LHCN-M2 (cell line): ENCODE measurements at places on chromosomes 6 and 20. TPM values are rescaled to one million over a fixed set of nuclear protein-coding genes. Genes with fewer than 3 reads are reported as not detected.

Gene GJA10
- total RNA-seq: not detected in 2 replicates

Gene IPCEF1
- not detected in 2 replicates for total RNA-seq

DNA sequence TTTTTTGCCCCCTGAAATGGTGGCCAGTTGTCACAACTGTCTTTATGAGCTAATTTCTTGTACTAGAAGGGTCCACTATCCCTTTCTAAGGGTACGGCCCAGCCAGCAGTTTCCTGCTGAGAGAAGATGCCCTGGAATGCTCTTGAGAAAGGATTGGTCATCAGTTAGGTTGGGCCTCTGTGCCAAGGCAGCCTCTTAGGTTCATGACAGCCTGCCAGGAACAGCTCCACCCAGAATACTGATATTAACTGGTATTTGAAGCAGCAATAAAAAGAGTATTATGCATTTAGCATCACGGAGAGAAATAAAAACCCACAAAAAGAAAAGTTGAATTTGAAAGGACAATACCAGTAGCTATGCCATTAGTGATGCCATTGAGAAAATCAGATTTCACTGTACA, 9.0 kb upstream of the HINT3 start:
- DNase-seq: peak; percentile 45

DNA sequence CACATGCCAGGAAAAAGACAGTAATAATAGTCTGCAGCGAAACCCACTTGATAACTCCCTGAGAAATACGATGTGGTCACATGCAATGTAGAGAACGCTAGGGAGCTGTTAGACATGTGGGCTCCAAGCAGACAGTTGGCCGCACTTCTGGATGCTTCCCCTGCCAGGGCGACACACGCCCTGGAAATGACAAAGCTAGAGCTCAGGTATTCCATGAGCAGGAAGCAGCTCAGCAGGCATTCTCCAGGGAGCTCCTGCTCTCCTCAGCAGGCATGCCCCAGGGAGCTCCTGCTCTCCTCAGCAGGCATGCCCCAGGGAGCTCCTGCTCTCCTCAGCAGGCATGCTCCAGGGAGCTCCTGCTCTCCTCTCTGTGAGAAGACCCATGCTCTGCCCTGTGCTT, 52.4 kb upstream of the NXT1 start:
- no peak for DNase-seq

Gene NHLRC1
- 1.5 and 3.3 TPM in 2 replicates for total RNA-seq

DNA sequence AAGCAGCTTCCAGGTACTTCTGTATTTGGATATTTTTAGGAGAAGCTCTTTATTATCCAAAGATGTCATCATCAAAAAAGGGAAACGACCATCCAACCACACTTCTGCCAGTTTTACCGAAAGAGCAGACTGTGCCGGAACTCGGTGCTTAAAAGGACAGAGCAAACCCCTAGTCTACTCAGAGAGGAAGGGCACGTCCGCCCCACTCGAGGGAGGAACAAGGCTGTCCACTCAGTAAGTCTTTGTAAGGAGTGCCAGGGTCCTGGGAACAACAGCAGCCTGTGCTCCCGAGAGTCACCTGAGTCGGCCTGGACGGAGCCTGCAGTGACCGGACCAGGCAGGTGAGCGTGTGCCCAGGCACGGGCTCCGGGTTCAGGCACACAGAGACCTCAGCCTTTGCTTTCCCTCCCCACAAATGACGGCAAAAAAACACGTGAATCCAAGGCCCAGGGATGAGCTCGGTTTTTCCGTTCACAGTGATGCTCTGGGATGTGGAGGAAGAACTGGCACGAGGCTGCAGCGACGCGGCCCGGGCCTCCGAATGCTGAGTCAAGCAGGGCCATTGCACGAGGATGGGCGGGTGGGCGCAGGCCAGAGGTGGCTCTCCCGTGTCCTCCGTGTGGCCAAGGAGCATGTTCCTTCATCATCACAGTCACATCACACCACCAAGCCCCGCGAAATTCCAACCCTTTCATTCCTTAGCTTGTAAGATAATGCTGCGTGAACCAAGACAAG, 17.4 kb upstream of the SLCO4A1 start:
- no peak for DNase-seq

DNA sequence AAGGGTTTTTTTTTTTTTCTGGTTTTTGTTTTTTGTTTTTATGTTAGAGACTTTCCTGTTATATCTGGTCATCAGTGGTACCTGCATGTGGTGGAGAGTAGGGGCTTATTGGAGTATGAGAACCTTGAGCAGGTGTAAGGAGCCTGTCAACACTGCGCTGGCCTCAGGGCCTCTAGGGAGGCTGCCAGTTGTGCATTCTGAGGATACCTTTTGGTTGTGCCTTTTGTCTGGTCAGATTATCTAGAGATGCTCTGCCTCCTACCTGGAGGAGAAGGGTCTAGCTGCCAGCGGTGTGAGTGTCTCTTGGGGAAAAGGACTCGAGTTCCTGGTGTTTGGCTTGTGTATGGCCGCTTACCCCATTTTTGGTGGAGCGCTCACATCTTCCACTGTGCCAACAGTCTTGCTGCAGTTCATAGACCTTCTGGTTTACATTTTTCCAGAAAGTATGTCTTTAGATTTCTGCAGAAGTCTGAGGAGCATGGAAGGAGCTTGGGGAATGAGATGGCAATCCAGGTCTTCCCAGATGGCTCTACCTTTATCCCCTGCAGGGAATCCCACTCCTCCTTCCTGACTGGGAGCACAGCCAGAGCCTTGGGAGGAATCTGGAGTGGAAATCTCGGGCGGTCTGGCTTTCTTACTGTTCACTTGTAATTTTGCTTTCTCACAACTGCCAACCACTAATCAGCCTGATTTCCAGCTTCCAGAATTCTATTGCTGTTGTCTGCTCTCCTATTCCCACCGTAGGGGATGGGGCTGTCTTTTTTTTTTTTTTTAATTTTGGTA, 49.9 kb downstream of the PTPN1 start:
- DNase-seq: no peak

- DNase-seq: no peak
These were observed 45.6 kb downstream of the FOXO3 start for GRCh38 chr6:108606250-108606690.

Gene MMUT
- total RNA-seq: 10.0 and 13.9 TPM in 2 replicates

Gene MDFI
- 0.23 TPM in 1 of 2 replicates, not detected in the other for total RNA-seq

DNA sequence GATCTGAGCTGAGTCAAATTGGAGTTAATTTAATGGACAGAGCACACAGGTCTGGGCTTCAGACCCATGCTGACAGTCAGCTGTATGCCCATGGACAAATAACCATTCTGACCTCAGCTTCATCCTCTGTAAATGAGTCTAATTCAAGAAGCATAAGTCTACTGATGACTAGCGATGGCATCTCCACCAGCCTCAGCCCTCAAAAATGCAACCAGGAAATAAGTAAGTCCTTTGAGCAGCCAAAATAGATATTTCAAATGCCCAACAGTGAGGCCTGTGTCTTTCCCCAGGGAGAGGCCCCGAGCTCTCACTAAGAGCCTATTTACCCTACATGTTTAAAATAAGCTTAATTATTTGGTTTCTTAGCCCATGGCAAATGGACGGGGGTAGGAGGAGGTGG, 114.2 kb upstream of the MTHFD1L start:
- DNase-seq: no peak

Gene ELOVL2
- total RNA-seq: 0.06 TPM in 1 of 2 replicates, not detected in the other

DNA sequence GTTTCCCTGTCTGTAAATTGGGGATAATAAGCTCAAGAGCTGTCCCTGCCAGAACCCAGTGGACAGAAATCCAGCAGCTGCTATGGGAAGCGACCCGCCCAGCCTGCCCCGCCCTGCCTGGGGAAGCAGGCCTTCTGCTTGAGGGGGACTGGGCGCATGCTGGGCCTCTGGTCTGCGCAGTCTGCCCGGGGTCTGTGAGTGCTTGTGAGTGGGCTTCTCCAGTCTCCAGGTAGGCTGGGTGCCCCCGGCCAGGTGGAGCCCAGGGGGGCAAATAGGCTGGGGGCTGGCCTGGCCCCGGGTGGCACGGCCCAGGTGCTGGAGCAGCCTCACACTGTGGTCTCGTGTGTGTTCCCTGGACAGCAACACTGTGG, 648 bp upstream of the RBBP8NL start:
- DNase-seq: no peak

Gene HLA-DMB
- 0.38 TPM in 1 of 2 replicates, not detected in the other for total RNA-seq

DNA sequence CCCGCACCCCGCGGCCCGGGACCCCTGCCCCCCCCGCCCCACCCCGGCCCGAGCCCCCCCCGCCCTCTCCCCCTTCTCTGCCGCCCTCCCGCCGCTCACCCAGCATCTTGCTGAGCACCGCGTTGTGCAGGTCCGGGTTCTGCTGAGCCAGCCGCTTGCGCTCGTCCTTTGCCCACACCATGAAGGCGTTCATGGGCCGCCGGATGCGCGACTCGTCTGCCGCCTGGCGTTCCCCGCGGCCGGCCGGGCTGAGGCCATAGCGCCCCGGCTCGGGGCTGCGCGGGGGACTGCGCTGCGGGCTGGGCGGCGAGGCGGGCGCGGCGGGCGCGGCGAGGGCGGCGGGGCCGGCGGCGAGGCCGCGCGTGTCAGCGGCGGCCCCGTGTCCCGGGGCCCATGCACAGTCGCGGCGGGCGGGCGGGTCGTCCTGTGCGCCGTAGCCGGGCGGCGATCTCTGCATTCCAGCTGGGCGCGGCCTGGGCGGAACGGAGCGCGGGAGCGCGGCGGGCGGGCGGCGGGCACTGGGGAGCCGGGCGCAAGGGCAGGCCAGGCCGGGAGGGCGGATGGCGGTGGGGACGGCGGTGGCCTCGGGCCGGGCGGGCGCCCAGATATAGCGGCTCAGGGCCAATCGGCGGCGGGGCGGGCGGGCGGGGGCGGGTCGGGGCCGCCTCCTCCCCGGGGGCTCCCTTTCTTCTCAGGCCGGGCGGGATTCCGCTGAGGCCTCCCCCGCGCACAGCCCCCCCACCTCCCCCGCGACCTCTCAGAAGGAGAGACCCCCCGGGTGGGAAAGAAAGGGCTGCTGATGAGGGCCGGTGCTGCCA, at the start of gene SOX18:
SOX18 (minus strand) TSS at position 580 of the 818 bp plus-strand sequence; CDS start at position 457, 123 bp downstream.
- DNase-seq: no peak

Gene RUNX2
- total RNA-seq: 23.5 and 27.7 TPM in 2 replicates

GRCh38 chr6:114218437-114219340, 124.1 kb downstream of the HS3ST5 start:
- peak; percentile 68 for DNase-seq

DNA sequence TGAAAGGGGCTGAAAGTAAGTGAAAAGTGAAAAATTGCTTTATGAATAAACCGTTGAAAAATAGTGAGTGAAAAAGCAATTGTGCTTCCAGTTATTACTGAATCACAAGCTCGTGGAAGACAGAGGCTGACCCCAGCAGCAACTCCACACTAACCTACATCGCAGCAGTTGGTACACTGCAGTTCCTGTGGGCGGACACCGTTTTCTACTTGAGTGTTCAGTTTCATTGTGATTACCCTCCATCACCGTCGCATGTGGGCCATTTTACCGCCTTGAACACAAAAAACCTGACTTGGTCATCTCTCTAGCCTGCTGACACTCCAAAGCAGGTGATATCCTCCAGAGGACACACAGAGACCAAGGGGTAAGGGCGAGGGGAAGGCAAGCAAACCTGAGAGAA, 28.4 kb downstream of the PRDM1 start:
- DNase-seq: no peak

- DNase-seq: no peak
These were observed 32.1 kb downstream of the C20orf173 start for GRCh38 chr20:35497320-35497719.

DNA sequence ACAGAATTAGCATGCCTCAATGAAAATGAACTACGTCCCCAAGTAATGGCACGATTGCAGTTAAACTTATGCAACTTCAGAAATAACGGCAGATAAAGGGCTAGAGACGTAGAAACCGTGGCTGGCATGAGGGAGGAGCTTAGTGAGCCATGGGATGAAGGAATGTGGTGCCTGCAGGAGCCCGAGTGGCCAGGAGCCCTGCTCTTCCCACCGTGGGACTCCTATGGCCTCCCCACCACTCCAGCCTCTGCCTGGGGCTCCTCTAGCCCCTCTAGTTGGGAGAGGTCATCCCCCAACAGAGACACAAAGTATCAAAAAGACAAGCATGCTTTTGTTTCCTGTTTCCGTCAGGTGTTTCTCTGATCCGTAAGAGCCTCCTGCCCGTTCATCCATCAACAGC, 75.1 kb upstream of the BHLHE23 start:
- no peak for DNase-seq

Gene PNLDC1
- total RNA-seq: not detected in 2 replicates

Gene MYCT1
- 0.19 TPM in 1 of 2 replicates, not detected in the other for total RNA-seq

Gene DLK2
- 2.4 and 4.4 TPM in 2 replicates for total RNA-seq

Gene MAP1LC3A
- 41.0 and 44.2 TPM in 2 replicates for total RNA-seq

DNA sequence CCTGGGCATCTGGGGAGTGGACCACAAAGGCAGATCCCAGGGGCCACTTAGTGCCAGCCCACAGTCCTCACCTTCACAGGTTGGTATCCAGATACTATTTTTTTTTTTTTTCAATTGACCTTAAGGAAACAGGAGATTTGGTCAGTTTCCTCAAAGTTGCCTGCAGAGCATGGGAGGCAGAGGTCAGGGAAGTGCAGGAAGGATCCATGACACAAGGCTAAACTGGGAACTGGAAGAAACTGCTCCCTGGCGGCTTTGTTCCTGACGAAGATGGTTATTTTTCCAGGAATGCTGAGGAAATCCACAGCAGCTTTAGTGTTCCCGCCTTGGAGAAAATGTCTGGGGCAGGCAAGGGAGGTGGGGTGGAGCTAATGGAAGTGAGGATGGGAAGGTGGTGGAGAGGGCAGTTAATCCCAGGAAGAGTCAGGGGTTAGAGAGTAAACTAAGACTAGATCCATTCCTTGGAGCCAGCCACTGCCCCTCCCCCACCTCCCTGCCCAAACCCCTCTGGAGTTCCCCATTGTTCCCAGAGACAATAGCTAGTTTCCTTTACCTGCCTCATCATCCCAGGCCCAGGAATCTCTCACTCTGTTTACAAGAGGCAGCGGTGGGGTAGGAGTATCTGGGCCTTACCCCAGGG, 14.3 kb upstream of the MYMX start:
- no peak for DNase-seq

DNA sequence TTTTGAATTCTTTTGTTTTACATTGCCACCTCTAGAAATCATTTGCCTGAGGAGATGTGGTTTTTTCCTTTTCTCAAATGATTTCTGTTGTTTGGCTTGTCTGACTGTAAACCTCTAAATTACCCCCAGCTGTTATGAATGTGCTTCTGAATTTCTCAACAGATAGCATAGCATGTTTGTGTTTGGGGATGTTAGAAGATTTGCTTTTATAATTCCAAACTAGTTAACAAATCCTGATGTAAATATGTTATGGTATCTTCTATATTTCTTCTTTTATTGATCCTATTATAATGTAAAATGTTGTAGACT, 31.6 kb upstream of the EZR start:
- DNase-seq: peak; percentile 66
